ENCODE measurements at places on chromosomes 6 and 20. TPM values are rescaled to one million over a fixed set of nuclear protein-coding genes. Genes with fewer than 3 reads are reported as not detected.

DNA sequence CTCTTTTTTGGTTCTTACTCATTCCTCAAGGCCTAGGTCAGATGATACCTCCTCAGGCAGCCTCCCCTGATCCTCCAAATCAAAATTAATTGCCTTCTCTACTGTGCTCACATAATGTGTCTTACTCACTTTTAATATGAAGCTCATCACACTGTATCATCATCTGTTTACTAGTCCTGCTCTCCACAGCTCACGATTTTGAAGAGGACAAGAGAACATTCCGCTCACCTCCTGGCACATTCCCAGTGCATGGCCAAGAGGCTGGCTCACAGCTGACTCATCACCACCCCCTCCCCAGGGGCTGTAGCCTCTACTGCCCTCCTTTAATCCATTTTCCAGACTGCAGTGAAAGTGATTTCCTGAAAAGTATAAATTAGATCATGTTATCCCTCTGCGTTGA lies 133.1 kb downstream of the ALDH8A1 start:
- no peaks in the 10 kb centered on the region for H3K4me1 ChIP-seq
- DNase-seq: no peak
- H3K27me3 ChIP-seq: no peaks in the 10 kb centered on the region
- H3K36me3 ChIP-seq: no peaks in the 10 kb centered on the region
- H3K27ac ChIP-seq: no peak overlapping the region

- H3K36me3 ChIP-seq: no peaks in the 10 kb centered on the region
- H3K4me3 ChIP-seq: no peak overlapping the region
Observed at GRCh38 chr6:132962936-132963868, 148.8 kb downstream of the RPS12 start.

DNA sequence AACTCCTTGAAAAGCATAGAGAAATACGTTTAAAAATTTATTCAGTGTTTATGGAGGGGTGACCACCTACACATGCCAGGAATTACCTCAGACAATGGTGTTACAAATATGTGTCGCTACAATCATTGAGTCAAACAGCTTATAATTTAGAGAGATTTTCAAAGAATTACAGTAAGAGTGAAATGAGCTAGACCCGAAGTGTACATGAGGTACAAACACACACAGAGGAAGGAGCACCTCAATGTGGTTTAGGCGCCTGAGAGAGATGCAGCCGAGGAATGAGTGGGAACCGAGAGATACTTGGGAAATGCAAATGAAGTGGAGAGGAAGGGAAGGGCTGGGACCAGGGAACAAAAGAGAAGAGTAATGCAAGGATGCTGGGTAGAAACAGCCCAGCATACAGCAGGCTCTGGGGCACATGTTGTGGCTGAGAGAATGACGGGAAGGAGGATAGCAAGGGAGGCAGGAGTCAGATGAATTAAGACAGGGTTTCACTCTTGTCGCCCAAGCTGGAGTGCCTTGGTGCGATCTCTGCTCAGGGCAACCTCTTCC lies 15.5 kb downstream of the EEF1E1 start:
- peaks cover 15% of the 10 kb centered on the region for H3K36me3 ChIP-seq
- no peaks in the 10 kb centered on the region for H3K27me3 ChIP-seq
- no peak overlapping the region for H3K4me3 ChIP-seq
- no peaks in the 10 kb centered on the region for H3K4me1 ChIP-seq

GRCh38 chr6:21099338-21100314 lies 493.9 kb upstream of the SOX4 start:
- H3K4me3 ChIP-seq: no peak overlapping the region
- no peaks in the 10 kb centered on the region for H3K4me1 ChIP-seq
- H3K27ac ChIP-seq: no peak overlapping the region

- DNase-seq: no peak
- H3K4me3 ChIP-seq: no peak overlapping the region
- H3K36me3 ChIP-seq: no peaks in the 10 kb centered on the region
- H3K27me3 ChIP-seq: no peaks in the 10 kb centered on the region
Observed at GRCh38 chr20:14716351-14716801, 379.0 kb upstream of the FLRT3 start.

- peaks cover 20% of the 10 kb centered on the region for H3K4me1 ChIP-seq
- no peak for DNase-seq
- peak overlapping the region; percentile 90 for H3K27ac ChIP-seq
- H3K27me3 ChIP-seq: no peaks in the 10 kb centered on the region
Observed at GRCh38 chr20:34703424-34704176, 544 bp upstream of the TP53INP2 start.

NHLRC1 gene
- total RNA-seq: 1.1 TPM

ISM1 gene
- 4.3 TPM for total RNA-seq

- peaks cover 5% of the 10 kb centered on the region for H3K36me3 ChIP-seq
- peaks cover 6% of the 10 kb centered on the region for H3K4me1 ChIP-seq
- H3K27ac ChIP-seq: no peak overlapping the region
- H3K4me3 ChIP-seq: no peak overlapping the region
- no peaks in the 10 kb centered on the region for H3K27me3 ChIP-seq
Observed at GRCh38 chr20:35302421-35303335, 10.5 kb upstream of the FAM83C start.

DNA sequence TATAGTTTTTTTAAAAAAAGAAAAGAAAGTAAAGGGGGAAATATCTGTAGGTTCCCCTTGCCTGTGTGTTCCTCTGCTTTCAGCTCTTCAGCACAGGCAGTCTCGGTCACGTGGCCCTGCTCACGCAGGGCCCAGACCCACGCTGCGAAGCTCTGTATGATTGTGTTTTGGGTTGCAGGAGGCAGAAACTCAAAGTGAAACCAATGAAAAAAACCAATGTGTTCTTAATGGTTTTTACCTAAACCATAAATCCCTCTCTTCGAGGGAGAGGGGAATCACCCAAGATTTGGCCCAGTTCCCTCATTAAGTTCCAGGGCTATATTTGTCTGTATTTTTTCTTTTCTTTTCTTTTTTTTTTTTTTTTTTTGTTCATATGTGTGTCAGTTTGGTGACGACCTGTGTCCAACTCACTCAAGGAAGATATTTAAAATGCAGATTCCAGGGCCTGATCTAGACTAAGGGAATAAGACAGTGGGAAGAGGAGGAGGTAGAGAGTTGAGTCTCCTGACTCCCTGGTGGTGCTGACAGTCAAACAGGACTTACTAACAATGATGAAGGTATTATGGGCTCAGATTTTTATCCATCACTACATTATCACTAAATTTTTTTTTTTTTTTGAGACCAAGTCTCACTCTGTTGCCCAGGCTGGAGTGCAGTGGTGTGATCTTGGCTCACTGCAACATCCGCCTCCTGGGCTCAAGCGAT lies 33.8 kb upstream of the RREB1 start:
- H3K4me3 ChIP-seq: no peak overlapping the region
- no peaks in the 10 kb centered on the region for H3K36me3 ChIP-seq
- H3K27ac ChIP-seq: no peak overlapping the region
- H3K4me1 ChIP-seq: peaks cover 5% of the 10 kb centered on the region
- DNase-seq: peak; percentile 43
- no peaks in the 10 kb centered on the region for H3K27me3 ChIP-seq

DNA sequence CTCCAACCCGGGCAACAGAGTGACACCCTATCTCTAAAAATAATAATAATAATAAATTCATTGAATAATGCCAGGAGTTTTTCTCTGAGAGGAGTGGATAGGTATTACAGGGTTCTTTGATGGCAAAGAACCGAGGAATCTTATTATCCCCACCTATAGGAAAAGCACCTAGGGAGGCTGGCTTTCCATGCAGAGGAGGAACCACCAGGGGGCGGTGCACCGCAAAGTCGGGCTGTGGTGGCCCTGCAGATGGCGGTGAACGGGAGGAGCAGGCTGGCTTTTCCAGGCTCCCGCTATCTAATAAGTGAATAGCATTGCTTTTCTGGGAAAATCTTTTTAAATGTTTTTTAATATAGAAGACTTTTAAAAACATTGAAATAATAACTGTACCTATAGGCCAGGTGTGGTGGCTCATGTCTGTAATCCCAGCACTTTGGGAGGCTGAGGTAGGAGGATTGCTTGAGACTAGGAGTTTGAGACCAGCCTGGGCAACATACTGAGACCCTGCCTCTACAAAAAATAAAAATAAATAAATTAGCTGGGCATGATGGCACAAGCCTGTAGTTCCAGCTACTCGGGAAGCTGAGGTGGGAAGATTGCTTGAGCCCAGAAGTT lies 864.2 kb downstream of the KIF16B start:
- H3K4me1 ChIP-seq: no peaks in the 10 kb centered on the region
- no peak overlapping the region for H3K4me3 ChIP-seq
- no peaks in the 10 kb centered on the region for H3K27me3 ChIP-seq
- DNase-seq: no peak
- H3K36me3 ChIP-seq: no peaks in the 10 kb centered on the region

- no peaks in the 10 kb centered on the region for H3K36me3 ChIP-seq
- H3K27me3 ChIP-seq: peaks cover 4% of the 10 kb centered on the region
- peak overlapping the region; percentile 72 for H3K27ac ChIP-seq
- H3K4me3 ChIP-seq: peak overlapping the region; percentile 75
Observed at GRCh38 chr6:105995391-105995865, 90.7 kb upstream of the PRDM1 start.

GRCh38 chr20:18465536-18466200 lies 1.2 kb downstream of the DZANK1 start:
- no peak overlapping the region for H3K4me3 ChIP-seq
- H3K27me3 ChIP-seq: no peaks in the 10 kb centered on the region
- H3K27ac ChIP-seq: no peak overlapping the region
- no peak for DNase-seq

BFSP1 gene
- 0.87 TPM for total RNA-seq

COL10A1 gene
- total RNA-seq: not detected

MAP7 gene
- 0.55 TPM for total RNA-seq

BAG2 gene
- total RNA-seq: 3.5 TPM

DNA sequence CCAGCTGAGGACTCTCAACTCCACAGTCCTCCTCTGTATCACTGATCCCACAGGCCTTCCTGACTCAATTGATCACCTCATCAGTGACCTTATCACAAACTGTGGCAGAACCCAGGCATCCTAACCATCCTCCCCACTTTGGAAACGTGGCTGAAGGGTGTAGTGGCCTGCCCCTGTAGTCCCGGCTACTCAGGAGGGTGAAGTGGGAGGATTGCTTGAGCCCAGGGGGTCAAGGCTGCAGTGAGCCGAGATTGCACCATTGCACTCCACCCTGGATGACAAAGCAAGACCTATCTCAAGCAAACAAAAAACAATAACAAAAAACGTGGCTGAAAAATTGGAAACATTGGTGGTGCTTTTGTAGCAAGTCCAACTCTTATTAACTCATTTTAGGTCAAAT lies 203.4 kb upstream of the ZNF217 start:
- H3K27ac ChIP-seq: no peak overlapping the region
- no peak overlapping the region for H3K4me3 ChIP-seq
- no peaks in the 10 kb centered on the region for H3K36me3 ChIP-seq
- DNase-seq: no peak
- H3K4me1 ChIP-seq: no peaks in the 10 kb centered on the region
- no peaks in the 10 kb centered on the region for H3K27me3 ChIP-seq

SH3BGRL2 gene
- 0.41 TPM for total RNA-seq

DNA sequence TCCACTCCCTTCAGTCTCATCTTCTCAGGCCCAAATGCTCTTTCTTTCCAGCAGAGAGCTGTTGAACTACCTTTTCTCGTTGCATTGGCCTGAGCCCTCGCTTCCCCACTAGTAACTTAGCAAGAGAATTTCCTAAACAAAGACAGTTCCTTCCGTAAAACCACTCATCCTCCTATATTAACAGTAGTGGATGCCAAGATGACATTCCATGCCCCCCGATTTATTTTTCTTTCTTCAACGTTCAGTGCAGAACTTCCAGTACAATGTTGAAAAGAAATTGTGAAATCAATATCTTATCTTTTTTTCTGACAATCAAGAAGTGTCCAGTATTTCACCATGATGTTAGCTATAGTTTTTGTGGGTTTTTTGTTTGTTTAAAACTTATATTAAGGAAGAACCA lies 45.8 kb downstream of the SOX4 start:
- DNase-seq: no peak
- no peaks in the 10 kb centered on the region for H3K27me3 ChIP-seq
- H3K4me3 ChIP-seq: no peak overlapping the region
- no peaks in the 10 kb centered on the region for H3K4me1 ChIP-seq

DNA sequence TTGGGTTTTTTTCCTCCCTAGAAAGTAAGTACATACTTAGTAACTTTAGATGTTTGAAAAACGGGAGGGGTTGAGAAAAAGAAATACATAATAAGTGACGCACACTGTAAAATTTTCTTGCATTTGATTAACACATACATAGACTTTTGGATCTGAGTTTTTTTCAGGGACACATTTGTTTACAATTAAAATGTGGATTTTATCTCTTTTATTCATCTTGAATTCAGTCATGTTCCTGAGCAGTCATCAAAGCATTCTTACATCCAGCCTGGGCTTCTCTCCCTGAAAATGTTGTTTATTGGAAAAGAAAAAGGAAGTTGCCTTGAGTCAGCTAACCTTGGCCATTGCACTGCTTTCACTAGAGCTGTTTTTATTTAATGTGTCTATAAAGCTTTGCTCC lies 8.7 kb upstream of the RPP40 start:
- H3K27ac ChIP-seq: no peak overlapping the region
- no peaks in the 10 kb centered on the region for H3K36me3 ChIP-seq
- no peak overlapping the region for H3K4me3 ChIP-seq
- no peaks in the 10 kb centered on the region for H3K4me1 ChIP-seq
- no peak for DNase-seq

CLVS2 gene
- total RNA-seq: not detected

THBS2 gene
- not detected for total RNA-seq

DNA sequence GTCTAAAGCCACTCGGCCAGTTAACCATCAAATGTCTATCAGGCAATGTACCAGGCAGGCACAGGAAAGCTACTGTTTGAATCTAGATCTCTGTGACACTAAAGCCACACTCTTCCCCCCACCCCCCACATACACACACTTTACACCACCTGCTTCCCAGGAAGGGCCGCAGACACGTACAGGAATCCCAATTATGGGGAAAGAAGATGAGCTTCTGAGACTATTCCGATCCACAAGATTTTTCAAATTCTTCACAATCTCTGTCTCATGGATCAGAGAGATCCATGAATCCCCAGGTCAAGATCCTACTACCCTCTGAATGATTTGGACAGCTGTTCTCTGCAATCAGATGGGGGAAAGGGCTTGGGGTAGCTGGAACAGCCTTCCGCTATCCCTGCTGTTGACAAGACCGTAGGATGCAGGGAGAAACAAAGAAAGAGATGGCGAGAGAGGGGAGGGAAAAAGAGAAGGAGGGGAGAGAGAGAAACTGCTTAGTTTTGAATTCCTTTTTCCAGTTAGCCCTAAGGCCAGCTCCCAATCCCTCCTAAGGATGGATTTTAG lies 25.4 kb upstream of the RIMS4 start:
- no peak overlapping the region for H3K27ac ChIP-seq
- H3K27me3 ChIP-seq: no peaks in the 10 kb centered on the region
- no peak for DNase-seq
- no peaks in the 10 kb centered on the region for H3K36me3 ChIP-seq

RAMACL gene
- 0.30 TPM for total RNA-seq

DNA sequence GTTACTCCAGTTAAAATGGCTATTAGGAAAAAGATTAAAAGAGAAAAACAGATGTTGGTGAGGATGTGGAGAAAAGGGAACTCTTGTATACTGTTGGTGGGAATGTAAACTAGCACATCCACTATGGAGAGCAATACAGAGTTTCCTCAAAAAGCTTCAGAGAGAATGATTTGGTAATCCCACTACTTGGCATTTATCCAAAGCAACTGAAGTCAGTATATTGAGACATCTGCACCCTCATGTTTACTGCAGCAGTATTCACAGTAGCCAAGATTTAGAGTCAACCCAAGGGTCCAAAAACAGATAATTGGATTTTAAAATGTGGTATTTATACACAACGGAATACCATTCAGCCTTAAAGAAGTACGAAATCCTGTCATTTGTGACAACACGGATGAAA lies 469.5 kb downstream of the QKI start:
- no peaks in the 10 kb centered on the region for H3K36me3 ChIP-seq
- no peaks in the 10 kb centered on the region for H3K27me3 ChIP-seq
- H3K4me3 ChIP-seq: no peak overlapping the region
- H3K27ac ChIP-seq: no peak overlapping the region
